ENCODE measurements at places on chromosomes 1 and 21.

- no peak for DNase-seq
Measured at GRCh38 chr1:117819301-117819700, 110.1 kb downstream of the GDAP2 start.

DNA sequence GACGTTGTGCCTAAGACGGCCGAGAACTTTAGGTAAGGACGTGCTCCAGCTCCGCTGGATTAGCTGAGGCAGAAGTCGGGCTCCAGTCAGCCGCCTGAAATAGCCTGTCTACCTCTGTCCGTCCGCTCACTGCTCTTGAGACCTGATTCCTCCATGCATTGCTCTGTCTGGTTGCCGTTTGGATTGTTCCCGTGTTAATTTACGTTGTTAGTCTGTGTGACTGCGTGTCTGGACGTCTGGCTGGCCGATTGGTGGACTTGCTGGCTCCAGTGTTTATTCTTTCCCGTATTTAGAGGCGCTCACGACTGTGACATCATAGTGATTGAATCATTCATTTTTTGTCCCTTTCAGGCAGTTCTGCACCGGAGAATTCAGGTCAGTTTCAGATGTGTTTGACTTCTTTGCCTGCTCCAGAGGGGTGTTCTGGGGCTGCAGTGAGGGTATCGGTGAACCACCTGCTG lies 684 bp downstream of the PPIH start:
- DNase-seq = no peak

DNA sequence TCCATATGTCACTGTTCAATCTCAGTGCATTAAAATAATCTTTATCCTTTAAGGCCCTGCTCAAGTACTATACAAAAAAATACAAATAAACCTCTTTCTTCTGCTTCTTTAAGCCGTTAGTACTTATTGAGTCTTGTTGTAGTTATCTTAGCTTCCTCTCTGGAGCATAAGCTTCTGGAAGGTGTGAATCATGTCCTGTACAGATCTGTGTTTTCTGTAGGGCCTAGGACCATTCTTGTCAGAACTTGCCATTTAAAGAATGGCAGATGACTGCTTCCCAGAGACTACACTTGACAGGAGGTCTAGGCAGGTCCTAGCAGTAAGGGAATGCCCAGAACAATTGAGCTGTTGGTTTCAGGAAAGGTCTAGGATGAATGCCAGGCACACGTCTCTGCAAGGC lies 12.9 kb downstream of the NEK7 start:
- DNase-seq = no peak

GRCh38 chr1:94055459-94056122 lies 65.4 kb downstream of the ABCA4 start:
- DNase-seq = no peak

GRCh38 chr1:22808676-22809483 lies 98.2 kb downstream of the EPHB2 start:
- DNase-seq = no peak

GRCh38 chr21:42844411-42845113 lies 34.8 kb downstream of the WDR4 start:
- DNase-seq = no peak

- no peak for DNase-seq
Measured at GRCh38 chr1:98205291-98206017, 284.6 kb upstream of the DPYD start.

GRCh38 chr21:29827236-29827635 lies 112.6 kb downstream of the GRIK1 start:
- no peak for DNase-seq

GRCh38 chr21:33268393-33268736 lies 2.2 kb downstream of the IL10RB start:
- no peak for DNase-seq

DNA sequence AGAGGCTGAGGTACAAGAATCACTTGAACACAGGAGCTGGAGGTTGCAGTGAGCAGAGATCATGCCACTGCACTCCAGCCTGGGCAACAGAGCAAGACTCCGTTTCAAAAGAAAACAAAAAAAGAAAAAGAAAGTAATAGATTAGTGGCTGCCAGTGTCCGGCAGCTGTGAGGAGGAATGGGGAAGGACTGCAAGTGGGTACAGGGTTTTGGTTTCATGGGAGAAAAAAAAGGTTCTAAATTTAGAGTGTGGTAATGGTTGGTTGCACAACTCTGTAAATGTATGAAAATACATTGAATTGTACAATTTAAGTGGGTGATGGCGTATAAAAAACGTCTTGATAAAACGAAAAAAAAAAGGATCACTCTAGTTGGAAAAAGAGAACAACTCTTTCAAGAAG lies 6.7 kb downstream of the TAF1A start:
- DNase-seq = no peak

GRCh38 chr1:75470448-75470847 lies 140.5 kb downstream of the SLC44A5 start:
- no peak for DNase-seq

GRCh38 chr1:229318056-229318455 lies 24.8 kb downstream of the CCSAP start:
- DNase-seq = no peak

DNA sequence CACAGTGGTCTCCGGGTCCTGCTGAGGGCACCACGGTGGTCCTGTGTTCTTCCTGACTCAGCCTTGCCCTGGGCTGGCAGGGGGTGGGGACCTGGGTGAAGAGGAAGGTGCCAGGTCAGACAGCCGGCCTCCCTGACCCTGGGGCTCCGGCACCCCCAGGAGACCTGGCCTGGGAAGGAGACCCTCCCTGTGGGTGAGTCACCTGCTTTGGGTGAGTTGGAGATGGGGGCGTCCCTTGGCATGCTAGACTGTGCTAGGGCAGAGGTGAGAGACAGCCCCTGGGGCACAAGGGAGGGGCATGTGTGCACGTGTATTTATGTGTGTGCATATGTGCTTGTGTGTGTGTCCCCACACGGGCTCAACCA lies 23.4 kb downstream of the SPSB1 start:
- DNase-seq = no peak

DNA sequence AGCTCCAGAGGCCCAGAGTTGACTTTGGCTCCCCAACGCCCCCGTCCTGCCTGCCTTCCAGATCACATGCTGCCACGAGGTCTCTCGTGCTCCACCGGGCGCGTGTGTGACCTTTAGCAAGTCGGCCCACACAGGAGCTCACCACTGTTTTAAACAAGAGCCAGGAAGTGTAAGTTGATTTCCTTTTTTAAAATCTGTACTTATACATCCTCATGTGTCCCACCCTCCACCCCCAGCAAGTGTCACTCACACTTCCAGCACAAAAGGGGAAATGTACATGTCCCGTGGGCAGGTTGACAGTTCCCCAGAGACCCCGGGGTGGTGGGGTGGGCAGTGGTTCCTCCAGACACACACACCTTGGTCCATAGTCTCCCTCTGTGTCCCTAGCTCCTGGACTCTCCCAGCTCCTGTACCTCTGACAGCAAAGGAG lies 84.4 kb downstream of the STUM start:
- no peak for DNase-seq

- DNase-seq = no peak
Measured at GRCh38 chr1:52189898-52190480, 48.1 kb downstream of the ZFYVE9 start.

DNA sequence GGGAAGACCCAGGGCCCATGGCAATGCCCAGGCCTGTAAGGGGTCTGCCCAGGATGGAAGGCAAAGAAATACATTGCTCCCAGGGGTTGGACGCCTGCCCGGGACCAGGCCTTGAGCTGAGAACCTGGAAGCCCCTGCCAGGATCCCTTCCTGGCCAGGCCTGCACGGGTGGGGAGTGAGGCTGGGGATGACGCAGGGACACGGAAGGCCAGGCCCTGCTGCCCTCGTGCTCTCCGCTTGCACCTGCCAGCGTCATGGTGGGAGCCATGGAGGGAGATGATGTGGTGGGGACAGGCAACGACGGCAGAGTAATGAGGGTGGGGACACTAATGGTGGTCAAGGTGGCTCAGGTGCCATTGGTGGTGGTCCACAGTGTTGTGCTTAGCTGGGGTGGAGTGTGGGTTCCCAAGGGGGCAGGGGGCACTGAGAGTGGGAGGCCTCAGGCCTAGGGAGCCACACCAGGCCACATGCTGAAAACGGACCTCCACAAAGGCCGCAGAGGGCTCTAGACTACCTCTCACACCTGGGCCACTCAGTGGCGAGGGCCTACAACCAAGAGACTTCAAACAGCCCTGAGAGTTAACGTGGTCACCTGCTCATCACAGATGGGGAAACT lies 4.3 kb downstream of the HES3 start:
- DNase-seq = no peak

DNA sequence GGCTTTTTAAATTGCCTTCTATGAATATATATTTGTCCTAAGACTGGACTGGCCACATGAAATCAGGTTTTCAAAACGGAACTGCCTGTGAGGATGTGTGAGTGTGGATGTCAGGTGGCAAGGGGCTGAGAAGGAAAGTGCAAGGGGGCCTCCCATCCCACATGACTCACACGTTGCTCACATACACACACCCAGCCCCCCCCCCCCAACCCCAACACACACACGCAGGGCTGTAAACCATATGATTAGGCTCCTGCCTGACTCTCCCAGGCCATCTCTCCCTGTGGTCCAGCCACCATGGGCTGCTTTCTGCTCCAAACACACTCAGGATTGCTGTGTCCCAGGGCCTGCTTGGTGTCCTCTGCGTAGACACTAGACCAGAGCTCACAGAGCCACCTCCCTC lies 22.4 kb downstream of the DEGS1 start:
- peak; percentile 29 for DNase-seq

DNA sequence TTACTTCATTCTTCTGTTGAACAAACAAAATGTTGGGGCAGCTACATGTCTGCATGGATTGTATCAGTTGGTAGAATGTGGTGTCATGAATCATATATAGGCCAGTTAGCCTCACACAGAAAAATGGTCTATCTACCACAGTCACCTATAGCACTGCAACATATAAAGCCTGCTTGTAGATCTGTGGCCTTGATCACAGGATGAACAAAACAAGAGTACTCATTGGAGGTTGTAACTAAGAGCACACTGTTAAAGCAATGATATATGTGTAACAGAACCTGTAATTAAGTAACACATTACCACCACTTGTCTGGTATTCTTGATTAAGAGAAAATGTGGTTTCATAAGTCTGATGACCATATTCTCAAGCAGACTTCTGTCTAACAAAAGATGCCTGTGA lies 167.3 kb upstream of the SGIP1 start:
- no peak for DNase-seq

GRCh38 chr1:11526071-11526895 lies 47.3 kb downstream of the DISP3 start:
- no peak for DNase-seq

All from activated CD8-positive, alpha-beta T cell treated with anti-CD3 and anti-CD28 coated beads, Interleukin-2, amount 10 ng/mL, durations not matched to agents 7 days and 5 days (primary cell).